ENCODE measurements at places on chromosomes 1 and 21. TPM values are rescaled to one million over a fixed set of nuclear protein-coding genes. Genes with fewer than 3 reads are reported as not detected.

DNA sequence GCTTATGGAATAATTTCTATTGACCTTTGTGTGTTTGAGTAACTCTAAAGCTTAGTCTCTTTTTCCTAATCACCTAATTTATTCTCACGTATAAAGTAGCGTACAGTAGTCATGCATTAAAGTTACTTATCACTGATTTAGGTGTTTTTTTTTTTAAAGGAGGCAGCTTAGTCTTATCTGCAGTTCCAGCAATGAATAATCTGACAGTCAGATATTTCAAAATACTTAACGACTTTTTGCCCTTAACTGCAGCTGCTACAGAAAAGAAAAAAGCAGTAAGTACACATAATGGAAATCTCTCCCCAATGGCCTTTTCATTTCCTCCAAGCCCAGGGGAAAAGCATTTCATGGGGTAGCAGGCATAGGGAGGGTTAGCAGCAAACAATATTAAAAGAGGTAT is 54.6 kb downstream of the SLC35F3 start:
- H3K27me3 ChIP-seq: no peaks in the 10 kb centered on the region
- no peaks in the 10 kb centered on the region for H3K4me1 ChIP-seq
- no peak for DNase-seq
- no peak overlapping the region for H3K4me3 ChIP-seq

DNA sequence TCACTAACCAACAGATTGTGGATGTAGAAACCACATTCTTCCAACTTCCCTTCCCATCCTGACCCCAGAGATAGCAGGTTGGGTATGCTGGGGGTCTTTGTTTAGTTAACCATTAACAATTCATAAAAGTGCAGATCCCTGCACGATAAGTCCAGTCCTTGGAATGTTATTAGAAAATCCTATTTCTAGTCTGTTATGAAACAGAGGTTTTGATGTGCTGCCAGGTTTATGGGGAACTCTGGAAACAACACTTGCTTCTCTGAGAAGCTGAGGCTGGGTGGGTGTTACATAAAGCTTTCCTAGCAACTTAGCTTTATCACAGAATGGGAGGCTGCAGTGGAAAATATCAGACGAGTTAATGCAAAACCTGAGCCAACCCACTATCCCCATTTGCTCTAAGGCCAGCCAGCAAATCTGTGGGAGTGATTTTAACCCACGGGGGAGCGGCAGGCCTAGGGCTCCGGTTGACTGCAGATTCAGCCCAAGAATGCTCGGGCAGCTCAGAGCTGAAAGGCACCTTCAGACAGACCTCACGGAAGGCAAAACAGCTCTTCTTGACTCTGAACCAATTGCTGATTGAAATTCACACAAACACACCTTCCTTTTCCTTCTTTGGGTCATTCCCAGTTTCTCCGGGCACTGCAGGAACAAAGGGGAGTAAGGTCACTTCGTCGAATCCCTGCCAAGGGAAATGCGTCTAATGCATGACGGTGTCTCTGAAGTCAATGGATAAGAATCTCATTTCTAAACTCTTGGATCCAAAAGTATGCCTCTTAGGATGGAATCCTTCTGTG is 111.7 kb upstream of the IRF2BP2 start:
- no peaks in the 10 kb centered on the region for H3K36me3 ChIP-seq
- peaks cover 78% of the 10 kb centered on the region for H3K4me1 ChIP-seq

GRCh38 chr21:29741761-29742160 is 198.0 kb downstream of the GRIK1 start:
- H3K36me3 ChIP-seq: no peaks in the 10 kb centered on the region
- DNase-seq: no peak
- peaks cover 7% of the 10 kb centered on the region for H3K4me1 ChIP-seq
- no peaks in the 10 kb centered on the region for H3K27me3 ChIP-seq

GRCh38 chr1:226867461-226868054 is 2.9 kb upstream of the PSEN2 start:
- H3K4me1 ChIP-seq: peaks cover 7% of the 10 kb centered on the region
- no peak for DNase-seq
- H3K36me3 ChIP-seq: no peaks in the 10 kb centered on the region
- no peaks in the 10 kb centered on the region for H3K27me3 ChIP-seq

- H3K4me3 ChIP-seq: no peak overlapping the region
- no peaks in the 10 kb centered on the region for H3K36me3 ChIP-seq
- H3K4me1 ChIP-seq: no peaks in the 10 kb centered on the region
These were observed 9.6 kb downstream of the TNFRSF8 start for GRCh38 chr1:12072741-12073140.

GRCh38 chr1:28194326-28195035 is 18.0 kb upstream of the PTAFR start:
- H3K27ac ChIP-seq: no peak overlapping the region
- no peak for DNase-seq
- peaks cover 13% of the 10 kb centered on the region for H3K36me3 ChIP-seq

- DNase-seq: no peak
- no peak overlapping the region for H3K27ac ChIP-seq
- H3K27me3 ChIP-seq: no peaks in the 10 kb centered on the region
These were observed 5.7 kb upstream of the GLRX2 start for GRCh38 chr1:193110864-193111263.

- no peak overlapping the region for H3K27ac ChIP-seq
- H3K4me3 ChIP-seq: no peak overlapping the region
- no peaks in the 10 kb centered on the region for H3K36me3 ChIP-seq
- H3K27me3 ChIP-seq: no peaks in the 10 kb centered on the region
- DNase-seq: no peak
These were observed 97.3 kb downstream of the SLC35F3 start for GRCh38 chr1:234001817-234002216.

DNA sequence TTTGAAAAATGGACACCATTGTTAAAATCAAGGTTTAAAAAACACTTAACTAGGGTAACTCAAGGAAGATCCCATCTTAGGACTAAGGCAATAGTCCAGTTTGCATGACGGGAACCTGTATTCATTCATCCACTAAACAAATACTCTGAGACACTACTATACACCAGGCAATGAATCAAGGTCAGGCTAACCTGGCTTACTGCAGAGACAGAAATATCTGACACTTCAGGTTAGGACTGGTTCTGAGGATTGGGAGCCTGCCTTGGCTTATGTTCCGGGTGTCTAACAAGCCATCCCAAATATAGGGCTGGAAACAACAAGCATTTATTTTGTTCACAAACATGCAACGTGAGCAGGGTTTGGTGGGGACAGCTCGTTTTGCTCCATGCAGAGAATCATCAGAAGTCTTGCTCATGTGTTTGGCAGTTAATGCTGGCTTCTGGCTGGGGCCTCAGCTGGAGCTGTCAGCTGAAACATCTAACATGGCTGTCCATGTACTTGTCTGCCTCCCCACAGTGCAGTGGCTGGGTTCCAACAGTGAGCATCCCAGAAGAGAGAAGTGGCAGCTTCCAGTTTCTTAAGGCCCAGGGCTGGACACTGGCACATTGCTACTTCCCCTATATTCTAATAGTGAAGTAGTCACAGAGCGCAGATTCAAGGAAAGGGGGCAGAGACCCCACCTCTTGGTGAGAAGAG is 37.0 kb upstream of the CAMK1G start:
- no peaks in the 10 kb centered on the region for H3K27me3 ChIP-seq
- DNase-seq: no peak
- no peaks in the 10 kb centered on the region for H3K4me1 ChIP-seq
- H3K27ac ChIP-seq: no peak overlapping the region
- H3K4me3 ChIP-seq: no peak overlapping the region

- no peaks in the 10 kb centered on the region for H3K27me3 ChIP-seq
- no peak overlapping the region for H3K4me3 ChIP-seq
- H3K36me3 ChIP-seq: peaks cover 5% of the 10 kb centered on the region
- H3K27ac ChIP-seq: no peak overlapping the region
These were observed 29.8 kb downstream of the RASSF5 start for GRCh38 chr1:206537141-206537540.

DNA sequence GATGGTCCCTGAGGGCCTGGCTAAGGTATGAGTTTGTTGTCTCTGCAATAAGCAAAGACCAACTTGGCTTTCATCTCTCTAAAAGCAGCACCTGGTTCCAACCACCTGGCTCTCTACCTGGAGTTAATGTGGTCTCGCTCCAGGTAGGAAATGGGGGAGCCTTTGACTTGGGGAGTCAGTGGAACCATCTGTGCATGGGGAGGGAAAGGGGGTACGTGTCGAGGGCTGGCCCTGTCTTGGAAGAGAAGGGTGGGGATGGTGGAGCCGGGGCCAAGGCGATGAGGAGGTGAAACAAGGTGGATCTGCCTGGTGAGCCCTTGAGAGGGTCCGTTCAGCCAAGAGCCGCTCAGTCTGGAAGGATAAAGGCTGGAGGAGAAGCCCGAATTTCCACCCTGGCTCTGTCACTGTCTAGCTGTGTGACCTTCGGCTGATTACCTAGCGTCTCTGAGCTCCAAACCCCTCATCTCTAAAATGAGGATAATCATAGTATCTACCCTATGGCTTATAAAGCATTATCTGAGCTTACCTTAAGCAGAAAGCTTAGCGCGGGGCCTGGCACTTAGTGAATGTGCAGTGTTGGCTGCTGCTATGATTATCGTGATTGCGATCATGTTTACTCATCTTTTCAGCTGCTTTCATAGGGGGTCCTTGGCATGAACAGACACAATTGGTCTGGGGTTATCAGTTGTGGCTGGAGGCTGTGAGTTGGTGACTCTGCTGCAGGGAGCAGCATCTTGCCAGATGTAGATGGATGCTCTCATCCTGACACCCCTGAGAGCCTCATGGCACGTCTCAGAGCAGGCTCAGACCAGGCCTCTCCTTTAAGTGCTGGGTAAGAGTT is 78.7 kb downstream of the ACTL8 start:
- H3K4me1 ChIP-seq: no peaks in the 10 kb centered on the region
- no peak for DNase-seq
- H3K36me3 ChIP-seq: no peaks in the 10 kb centered on the region
- no peak overlapping the region for H3K27ac ChIP-seq
- no peak overlapping the region for H3K4me3 ChIP-seq
- H3K27me3 ChIP-seq: no peaks in the 10 kb centered on the region

The UTS2 gene
- total RNA-seq: not detected

The PTPN14 gene
- 33.3 TPM for total RNA-seq

The B3GALT2 gene
- 0.21 TPM for total RNA-seq

The PRAMEF33 gene
- not detected for total RNA-seq

The LAMC2 gene
- total RNA-seq: 0.54 TPM

All from thoracic aorta (tissue), 2 donors.